ENCODE measurements at places on chromosomes 1 and 21.

GRCh38 chr1:192884241-192884640 lies 75.4 kb downstream of the RGS2 start:
- DNase-seq = no peak

DNA sequence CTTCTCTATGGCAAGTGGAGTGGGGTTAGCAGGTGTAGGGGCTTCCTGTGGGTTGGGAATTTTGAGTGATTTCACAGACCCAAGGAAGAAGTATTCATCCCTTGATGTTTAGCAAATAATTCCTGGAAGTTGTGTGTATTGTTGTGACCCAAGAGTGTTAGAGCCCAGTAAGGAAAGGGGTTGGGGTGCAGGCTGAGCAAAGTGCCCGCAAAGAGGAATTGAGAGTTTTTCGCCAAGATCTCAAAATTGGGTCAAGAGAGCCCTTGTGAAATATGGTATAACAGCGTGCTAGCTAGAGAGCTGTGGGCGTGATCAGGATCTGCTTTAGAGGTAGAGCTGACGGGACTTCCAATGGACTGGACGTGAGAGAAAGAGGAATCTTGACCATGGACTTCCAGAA lies 73.0 kb upstream of the LAPTM5 start:
- DNase-seq = no peak

DNA sequence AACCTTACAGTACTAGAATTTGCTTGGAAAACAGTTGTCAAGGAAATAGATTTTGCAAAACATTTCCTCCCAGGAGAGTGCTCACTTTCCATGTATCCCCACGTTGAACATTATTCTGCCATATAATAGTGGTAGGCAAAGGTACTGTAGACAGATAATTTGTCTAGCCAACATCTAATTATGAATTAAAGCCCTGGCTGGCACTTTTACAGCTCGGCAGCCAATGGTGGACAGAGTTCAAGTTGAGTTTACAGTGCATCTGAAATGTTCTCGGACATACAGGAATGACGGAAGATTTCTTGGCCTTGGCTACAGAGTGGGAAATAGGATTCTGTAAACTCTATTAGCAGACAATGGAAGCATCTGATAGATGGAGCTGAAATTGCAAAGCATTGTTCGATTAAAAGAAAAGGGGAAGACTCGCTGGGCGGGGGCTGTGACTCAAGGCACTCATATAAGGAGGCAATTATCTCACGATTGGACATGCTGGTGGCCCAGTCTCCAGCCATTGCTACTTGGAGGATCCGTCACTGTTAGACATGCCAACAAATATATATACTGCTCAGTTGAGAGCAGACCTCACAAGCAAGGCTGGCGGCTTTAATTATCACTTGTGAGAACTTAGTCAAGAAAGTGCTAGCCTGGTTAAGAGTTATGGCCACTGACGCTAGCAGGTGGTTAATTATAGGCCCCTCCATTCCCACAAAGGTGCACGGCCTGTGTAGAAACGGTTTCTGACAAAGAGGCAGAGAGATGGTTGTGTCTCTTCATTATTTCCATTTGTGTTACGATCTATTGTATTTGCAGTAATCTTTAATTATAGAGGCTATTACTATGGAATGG lies 48.0 kb downstream of the MAN1C1 start:
- DNase-seq = no peak

DNA sequence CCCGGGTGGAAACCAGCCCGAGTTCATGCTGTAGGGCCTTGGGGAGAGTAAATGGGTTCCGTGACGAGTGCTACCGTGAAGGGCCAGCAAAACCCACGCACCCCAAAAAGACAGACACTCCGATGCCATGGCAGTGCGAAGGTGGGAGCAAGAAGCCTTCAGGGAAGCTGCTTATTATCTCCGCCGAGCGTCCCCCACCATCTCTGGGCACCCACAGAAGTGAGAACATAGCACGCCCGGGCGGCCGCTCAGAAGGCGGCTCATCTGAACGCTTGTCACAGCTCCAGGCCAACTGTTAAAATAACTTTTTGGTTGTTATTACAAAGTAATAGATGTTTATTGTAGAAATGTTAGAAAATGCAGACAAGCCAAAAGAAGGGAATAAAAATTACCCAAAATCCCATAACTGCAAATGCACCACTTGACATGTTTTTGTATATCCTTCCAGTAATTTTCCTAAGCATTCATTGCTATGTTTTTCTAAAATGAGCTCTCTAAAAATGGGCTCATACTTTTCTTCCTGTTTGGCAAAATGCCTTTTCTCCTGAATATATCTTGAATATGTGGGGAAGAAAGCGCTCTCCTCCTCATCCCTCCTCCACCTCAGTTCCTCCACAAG lies 234.9 kb downstream of the NPHP4 start:
- DNase-seq = no peak

GRCh38 chr1:207962716-207963426 lies 51.9 kb upstream of the CD34 start:
- DNase-seq = no peak

DNA sequence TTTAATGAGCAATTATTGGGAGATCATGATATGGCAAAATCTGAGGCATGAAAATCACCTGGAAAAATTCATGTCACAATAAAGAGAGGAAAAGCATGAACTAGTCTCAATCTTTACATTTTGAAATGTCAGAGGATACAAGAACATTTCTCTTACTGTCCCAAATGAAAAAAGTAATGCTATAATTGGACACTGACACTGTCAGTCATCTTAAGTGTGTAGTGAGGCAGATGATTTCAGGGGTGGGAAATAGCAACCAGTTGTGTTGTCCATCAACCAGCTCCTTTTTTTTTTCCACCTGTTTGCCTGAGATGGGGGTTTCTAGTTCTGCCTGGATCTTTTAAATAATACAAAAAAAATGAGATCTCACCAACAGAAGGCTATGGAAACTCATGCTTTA lies 646.2 kb downstream of the KCNT2 start:
- no peak for DNase-seq

DNA sequence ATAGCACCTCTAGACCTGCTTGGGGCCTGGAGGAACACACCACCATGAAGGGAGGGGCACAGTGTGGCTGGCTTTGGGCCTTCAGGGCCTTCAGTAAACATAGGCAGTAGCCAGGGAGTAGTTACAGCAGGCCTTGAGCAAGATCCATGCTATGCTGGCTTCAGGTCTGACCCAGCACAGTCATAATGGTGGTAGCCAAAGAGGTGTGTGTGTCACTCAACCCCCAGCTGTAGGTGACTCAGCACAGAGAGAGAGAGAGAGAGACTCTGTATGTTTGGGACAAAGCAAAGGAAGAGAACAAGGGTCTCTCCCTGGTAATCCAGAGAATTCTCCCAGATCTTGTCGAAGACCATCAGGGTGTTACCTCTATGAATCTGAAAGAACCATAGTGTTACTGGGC lies 250.5 kb upstream of the PKN2 start:
- DNase-seq = no peak

- DNase-seq = no peak
Observed at GRCh38 chr1:184790642-184791549, 36.2 kb upstream of the EDEM3 start.

DNA sequence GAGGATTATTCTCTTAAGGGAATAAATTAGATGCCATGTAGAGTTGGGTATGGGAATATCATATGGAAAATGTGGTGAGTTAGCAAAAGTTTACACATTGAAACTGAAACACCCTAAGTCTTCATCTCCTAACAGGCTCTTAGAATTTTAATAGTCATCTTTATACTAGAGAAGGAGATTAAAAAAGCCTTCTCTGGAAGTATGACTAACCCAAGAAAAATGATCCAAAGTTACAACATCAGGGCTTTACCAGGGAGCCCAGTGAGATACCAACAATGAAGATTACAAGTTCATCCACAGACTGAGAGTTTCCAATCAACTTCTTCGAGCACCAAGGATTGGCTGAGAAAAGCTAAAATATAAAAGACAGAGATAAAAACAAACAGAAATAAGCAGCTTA lies 70.0 kb upstream of the KIAA0040 start:
- DNase-seq = no peak

GRCh38 chr1:38766125-38766524 lies 93.4 kb downstream of the RRAGC start:
- DNase-seq = no peak

- no peak for DNase-seq
Observed at GRCh38 chr21:30434033-30434631, 4.1 kb downstream of the KRTAP13-4 start.

DNA sequence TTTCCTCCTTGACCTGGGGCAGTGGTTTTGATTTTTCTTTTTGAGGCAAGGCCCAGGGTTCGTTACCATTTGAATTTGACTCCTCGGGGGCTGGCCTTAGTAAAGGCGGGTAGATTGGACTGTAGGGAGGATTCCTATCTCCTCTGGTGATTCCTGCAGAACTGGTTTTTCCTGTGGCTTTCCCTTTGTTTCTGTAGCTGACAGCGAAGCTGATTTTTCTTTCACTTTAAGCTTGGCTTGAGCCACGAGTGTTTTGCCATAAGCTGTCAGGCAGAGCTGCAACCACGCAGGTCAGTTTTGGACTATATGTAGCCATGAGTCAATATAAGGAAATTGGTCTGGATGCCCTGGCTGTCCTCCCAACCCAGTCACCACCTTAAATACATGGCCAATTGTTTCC lies 28.7 kb upstream of the KCNJ15 start:
- no peak for DNase-seq

DNA sequence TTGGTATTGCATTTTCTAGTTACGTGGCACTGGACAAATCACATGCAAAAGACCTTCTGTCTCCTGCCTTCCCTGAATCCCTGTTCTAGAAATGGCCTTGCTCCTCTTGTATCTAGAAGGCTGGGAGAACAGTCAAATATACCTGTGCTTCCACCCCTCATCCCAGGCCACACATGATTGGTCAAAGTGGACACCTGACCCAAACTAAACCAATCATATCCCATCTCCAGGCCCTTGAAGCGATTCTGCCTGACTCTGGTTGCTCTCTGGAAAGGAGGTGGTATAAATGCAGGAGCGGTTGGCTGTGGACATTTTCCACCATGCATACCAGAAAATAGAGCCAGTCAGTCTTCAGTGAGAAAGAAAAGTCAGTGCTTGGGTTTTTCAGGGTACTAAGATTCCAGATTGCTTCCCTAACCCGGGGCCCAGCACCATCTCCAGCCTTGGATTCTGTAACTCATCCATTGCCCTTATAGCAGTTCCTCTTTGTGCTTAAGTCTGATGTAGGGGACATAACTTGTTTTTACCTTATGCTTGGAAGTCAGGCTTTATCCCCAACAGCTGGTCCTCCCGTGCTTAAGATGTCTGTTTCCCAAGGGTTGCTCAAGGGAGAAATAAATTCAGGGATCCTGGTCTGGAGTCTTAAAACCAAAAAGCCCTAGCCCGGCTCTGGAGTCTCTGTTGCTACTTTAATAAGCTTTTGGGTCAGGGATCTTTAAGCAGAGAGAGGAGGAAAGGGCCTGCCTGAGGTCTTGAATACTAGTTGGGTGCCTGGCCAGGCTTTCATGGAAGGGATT lies 7.7 kb upstream of the PHC2 start:
- no peak for DNase-seq
